ENCODE measurements at places on chromosomes 6 and 20.

- DNase-seq, result no peak
Measured at GRCh38 chr6:25627001-25627400, 25.0 kb upstream of the SCGN start.

DNA sequence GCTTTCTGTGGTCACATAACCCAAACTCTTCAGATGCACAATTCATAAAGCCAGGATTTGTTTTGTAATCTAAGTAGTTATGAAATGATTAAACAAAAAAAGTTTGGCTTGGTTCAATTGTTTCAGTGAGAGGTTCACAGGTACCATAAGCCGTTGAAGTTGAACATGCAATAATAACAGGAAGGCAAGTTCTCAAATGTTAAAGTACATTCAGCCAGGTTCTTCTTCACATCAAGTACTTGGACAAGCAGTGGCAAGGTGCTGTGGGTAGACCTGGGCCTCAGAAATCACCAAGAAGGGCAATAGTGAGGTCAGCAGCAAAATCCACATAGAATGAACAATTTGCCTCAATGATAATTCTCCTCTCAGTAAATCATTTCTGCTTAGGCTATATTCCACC is 175.5 kb downstream of the EPM2A start:
- no peak for DNase-seq

- no peak for DNase-seq
Measured at GRCh38 chr6:1678201-1678600, 68.5 kb downstream of the FOXC1 start.

DNA sequence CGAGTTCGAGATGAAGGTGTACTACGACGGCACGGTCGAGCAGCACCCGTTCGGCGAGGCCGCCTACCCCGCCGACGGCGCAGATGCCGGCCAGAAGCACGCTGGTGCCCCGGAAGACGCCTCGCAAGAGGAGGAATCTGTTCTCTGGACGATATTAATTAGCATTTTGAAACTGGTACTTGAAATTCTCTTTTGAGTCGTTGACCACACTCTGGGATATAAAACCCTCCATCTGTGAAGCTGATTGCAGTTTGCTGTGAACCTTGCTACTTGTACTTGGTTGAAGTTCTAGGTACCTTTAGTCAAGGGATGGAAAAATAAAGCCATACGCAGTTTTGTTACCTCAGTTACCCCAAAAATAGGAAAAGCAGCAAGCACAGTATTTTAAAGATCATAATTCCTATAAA is 917 bp downstream of the C6orf120 start:
- DNase-seq, result no peak

GRCh38 chr6:148307405-148307804 is 35.2 kb upstream of the SASH1 start:
- no peak for DNase-seq

DNA sequence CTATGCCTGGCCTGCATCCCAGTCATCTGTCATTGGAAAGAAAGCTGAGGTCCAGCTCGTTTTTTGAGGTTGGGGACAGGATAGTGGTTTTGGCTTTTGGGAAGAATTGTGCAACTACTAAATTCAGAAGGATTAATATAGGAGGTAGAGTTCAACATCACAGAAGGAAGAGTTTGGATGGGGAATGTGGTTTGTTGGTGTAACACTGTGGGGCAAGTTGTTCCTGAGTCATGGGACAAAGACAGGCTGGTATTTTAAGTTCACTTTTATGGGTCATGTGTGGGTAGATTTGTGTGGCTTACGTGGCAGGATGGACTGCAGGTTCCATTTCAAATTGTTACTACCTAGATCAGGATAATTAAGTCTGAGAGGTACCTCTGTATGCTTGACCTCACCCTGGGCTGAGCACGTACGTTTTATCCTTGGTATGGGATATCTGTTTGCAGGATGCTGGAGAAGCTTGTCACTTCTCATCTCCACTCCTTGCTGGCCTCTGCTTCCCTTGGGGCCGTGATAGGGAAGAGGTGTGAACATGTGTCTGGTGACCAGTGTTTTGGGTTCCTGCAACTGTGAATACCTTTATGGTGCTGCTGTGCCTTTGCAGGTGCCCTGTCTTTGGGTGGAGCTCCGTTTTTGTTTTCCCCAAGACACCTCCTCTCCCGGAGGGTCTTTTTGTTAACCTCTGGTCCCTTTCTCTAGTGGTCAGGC is 177.6 kb downstream of the JARID2 start:
- DNase-seq, result no peak

- DNase-seq, result no peak
Measured at GRCh38 chr20:2602746-2603145, 49.7 kb upstream of the NOP56 start.

DNA sequence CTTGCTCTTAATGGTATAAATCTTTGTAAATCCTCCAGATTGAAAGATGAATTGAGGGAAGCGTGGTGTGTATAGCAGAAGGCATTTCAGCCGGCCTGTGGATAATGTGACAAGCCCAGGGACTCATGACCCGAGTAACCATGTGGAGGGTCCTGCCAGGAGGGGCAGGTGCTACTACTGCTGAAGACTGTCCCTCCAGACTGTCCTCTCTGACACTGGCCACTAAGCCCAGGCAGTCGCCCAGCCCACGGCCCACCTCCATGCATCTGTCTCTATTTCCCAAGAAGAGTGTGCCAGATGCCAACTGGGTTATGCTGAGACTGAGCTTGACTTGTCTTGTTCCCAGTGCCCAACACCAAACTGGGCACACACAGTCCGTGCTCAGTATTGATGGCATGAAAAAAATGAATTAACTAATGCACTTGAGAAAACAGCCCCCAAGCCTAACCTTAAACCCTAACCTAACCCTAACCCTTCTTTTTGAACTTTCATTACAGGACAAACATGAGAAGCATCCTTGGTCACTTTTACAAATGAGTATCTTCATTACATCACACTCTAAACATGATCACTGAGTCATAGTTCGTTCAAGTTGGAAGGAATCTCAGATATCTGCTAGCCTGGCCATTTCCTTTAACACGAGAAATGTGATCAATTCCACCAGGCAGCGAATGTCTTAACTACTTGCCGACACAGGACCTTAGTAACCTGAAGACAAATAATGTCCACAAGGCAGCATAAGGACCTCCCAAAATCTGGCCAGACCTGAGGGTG is 182.2 kb upstream of the RREB1 start:
- no peak for DNase-seq

GRCh38 chr6:93213028-93213427 is 206.3 kb downstream of the EPHA7 start:
- no peak for DNase-seq

GRCh38 chr6:56220078-56220477 is 27.3 kb downstream of the COL21A1 start:
- no peak for DNase-seq

DNA sequence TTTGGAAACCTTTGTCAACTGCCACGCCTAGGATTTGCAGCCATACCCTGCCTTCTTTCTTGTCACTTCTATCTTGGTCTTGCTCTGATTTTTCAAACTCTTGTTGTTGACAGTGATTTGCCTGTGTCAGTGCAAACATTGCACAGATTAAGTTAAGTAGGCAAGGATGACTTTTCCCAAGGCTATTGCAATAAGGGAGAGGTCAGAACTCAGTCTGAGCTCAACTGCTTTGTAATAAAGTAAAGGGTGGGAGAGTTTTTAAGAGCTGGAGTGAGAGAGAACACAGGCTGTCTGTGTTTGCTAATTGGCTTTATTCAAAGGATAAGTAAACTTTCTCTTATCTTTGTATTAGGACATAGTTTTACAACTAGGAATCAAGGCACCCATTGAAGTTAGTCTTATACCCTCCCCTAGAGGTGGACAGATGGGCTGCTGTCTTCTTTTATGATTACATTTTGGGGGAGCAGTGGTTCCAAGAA is 448.6 kb downstream of the PHF3 start:
- DNase-seq, result no peak

- DNase-seq, result no peak
Measured at GRCh38 chr20:11982955-11983470, 65.3 kb downstream of the BTBD3 start.

- DNase-seq, result no peak
Measured at GRCh38 chr6:126664271-126664670, 324.4 kb downstream of the CENPW start.

DNA sequence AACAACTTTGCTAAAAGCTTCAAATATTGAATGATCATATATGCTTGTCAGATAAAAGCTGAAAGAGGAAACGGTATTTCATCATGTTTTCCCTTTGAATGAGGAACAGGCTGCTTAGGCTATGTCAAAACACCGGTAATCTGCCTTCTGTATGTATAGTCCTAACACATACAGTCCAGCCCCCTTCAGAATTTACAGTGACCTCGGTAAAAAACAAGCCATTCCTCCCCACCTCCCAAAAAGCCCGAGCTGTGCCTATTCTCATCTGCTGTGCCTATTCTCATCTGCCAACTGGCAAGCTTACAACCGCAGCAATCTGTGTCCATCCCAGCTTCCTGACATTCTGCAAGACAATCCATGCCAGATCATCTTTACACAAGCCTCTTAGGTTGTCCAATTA is 26.8 kb upstream of the UBE2J1 start:
- no peak for DNase-seq

Data from activated T-helper 1 cell treated with anti-CD3 and anti-CD28 coated beads, Interleukin-2, amount 50 U/mL, for 16 hours (primary cell).